AG04450 (cell line): ENCODE measurements at places on chromosomes 11 and 22.
A peak's percentile ranks its signal among the peaks of the same experiment; 100 is the strongest.

- no peak for DNase-seq
These were observed 208.1 kb upstream of the TENM4 start for GRCh38 chr11:79648766-79649520.

GRCh38 chr11:10405865-10406592, 49.0 kb upstream of the AMPD3 start:
- DNase-seq = peak; percentile 77

DNA sequence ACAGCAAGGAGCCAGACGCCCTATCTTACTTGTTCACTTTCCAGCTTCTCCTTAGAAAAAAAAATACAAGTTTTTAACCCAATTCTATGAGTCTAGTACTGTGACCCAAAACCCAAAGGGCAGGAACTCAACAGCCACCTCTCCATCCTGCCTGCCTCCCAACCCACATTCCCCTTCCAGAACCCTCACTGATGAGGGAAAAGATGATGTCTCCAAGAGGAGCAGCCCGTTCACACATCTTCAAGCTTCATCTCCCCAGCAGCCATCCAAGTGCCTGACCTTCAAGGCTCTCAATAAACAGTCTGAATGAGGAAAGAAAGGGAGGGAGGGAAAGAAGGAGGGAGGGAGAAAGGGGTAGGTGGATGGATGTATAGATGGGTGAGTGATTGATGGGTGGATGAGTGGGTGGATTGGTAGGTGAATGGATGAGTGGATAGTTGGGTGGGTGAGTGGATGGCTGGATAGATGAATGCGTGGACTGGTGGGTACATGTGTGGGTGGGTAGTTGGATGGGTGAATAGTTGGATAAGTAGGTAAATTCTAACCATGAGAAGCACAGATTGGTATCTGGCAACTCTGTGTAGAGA, 50.4 kb downstream of the IGLL5 start:
- no peak for DNase-seq

DNA sequence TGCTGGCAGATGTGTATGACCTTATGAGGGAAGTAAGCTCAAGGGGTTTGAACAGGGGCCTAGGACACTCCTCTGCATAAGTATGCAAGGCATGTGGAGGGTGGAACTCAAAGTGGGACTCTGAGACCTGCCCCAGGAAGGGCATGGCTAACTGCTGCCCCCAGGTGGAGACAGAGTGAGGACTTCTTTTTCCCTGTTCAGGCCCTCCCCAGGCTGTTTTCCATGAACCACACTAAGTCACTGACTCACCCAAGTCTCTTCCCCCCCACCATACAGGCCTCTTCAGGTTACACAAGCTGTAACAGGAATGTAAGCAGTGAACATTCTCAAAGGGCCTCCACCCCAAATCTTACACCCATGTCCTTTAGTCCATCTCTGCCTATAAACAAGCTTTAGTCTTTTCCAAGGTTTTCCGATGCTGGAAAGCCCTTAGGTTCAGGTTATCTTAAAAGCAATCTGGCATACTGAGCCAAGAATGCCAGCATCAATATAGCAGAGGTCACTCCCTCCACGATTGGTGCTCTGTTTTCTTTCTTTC, 13.1 kb downstream of the EEF1G start:
- DNase-seq = peak; percentile 97

DNA sequence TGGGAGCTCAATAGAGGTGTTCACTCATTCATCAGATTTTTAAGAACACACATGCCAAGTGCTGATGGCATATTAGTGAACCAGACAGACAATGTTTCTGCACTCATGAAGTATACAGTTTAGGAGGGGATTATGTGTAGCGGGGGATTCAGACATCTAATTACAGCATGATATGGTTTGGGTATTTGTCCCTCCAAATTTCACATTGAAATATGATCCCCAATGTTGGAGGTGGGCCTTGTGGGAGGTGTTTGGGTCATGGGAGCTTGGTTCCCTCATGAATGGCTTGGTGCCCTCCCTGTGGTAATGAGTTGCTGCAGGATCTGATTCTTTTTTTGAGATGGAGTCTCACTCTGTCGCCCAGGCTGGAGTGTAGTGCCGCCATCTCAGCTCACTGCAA, 8.9 kb upstream of the RAB3IL1 start:
- no peak for DNase-seq

GRCh38 chr11:76626921-76627401, 43.6 kb downstream of the LRRC32 start:
- no peak for DNase-seq

DNA sequence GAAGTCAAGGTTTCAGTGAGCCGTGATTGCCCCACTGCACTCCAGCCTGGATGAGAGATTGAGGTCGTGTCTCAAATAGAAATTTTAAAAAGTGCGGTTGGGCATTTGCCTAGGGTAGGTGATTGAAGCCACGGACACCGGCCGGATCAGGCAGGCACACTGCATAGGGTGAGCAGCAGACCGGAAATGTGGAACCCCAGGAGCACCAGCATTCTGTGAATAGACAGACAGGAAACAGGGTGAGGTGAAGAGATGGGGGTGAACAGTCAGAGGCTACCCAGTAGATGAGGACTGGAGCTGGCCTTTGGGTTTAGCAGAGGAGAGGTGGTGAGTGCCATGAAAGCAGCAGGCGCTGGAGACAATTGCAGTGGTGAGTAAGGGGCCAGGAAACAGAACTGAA, 43.5 kb downstream of the PPFIA1 start:
- no peak for DNase-seq

DNA sequence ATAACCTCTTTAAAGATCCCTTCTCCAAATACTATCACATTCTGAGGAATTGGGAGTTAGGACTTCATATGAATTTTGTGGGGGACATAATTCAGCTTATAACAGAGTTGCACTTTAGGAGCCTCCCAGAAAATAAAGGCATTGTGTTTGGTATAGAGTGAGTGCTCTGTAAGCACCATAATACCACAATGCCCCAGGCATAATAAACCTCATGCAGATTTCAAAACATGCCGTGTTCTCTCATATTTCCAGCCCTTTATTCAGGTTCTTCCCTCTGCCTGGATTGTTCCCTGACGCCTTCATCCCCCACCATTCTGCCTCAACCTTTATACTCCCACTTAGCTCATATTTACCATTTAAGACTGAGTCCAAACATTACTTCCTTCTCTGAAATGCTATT, 398.8 kb upstream of the FAT3 start:
- no peak for DNase-seq

DNA sequence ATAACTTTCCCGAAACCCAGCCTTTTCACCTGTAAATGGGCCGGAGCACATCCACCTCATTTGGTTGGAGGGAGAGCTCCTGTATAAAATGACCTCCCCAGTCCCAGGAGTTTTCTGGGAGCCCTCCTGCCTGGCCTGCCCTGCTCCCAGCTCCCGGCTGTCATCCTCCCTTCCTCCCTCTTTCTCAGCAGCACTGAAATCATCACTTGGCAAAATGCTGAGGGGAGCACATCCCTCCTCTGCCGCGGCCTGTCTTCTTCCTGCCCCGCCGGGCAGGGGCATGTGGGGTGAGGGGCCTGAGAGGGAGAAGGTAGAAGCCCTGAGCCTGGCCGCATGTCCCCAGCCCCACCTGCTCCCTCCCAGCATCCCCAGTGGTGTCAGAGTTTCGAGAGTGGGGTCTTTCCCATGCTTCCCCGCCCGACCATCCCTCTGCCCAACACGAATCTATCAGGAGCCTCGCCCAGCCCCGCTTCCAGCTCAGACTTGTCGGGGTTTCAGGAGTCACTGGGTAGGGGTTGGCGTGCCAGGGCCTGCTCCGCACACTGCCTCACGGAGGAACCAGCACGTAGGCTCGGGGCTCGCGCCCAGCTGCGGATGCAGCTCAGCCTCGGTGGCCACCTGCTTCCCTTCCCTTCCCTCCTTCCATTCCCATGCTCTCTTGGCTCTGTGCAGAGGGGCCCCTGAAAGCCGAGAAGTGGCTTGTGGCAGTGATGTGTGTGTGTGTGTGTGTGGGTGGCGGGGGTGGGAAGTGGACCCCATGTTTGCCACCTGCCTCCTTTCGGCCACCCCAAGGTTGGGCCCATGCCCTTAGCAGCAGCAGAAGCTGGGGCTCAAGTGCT, 37.1 kb downstream of the NECTIN1 start:
- no peak for DNase-seq

GRCh38 chr11:121810291-121810690, 305.7 kb downstream of the BLID start:
- peak; percentile 34 for DNase-seq

DNA sequence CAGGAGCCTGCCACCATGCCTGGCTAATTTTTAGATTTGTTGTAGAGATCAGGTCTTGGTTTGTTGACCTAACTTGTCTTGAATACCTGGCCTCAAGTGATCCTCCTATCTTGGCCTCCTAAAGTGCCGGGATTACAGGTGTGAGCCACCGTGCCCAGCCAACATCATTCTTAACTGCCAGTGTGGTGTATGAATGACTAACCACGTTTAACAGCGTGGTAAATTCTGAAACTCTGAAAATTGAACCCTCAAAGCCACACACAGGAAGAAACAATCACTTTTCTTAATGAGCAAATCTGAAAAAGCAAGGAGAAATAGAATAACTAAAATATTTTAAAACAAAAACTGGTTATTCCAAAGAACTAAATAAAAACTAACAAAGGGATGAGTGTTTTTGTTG, 7.4 kb downstream of the TMEM9B start:
- no peak for DNase-seq

- no peak for DNase-seq
These were observed 87.2 kb downstream of the PLEKHA7 start for GRCh38 chr11:16926883-16927626.

DNA sequence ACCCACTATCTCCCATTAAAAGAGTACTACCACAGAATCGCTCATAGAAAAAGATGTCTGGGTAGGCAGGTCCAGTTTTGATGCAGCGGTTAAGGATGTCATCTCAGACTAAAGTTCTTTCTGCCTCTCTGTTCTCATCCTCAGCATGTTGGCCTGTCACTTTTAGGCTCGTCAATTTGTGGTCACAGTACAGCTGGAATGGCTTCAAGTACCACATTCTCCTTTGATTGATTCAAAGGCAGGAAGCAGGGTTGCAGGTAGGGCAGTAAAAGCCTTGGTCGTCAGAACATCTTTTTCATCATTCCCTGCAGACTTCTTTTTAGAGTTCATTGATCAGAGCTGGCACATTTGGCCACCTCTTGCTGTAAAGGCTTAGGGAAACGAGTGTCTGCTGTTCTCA, 28.7 kb downstream of the SDHD start:
- no peak for DNase-seq
